Naive thymus-derived CD4-positive, alpha-beta T cell (primary cell): ENCODE measurements at places on chromosomes 12 and 14. TPM values are rescaled to one million over a fixed set of nuclear protein-coding genes. Genes with fewer than 3 reads are reported as not detected.

- DNase-seq, result no peak
Observed at GRCh38 chr12:114275086-114275485, 130.9 kb downstream of the TBX5 start.

GRCh38 chr12:26032290-26032689 lies 73.8 kb downstream of the RASSF8 start:
- no peak for DNase-seq

DNA sequence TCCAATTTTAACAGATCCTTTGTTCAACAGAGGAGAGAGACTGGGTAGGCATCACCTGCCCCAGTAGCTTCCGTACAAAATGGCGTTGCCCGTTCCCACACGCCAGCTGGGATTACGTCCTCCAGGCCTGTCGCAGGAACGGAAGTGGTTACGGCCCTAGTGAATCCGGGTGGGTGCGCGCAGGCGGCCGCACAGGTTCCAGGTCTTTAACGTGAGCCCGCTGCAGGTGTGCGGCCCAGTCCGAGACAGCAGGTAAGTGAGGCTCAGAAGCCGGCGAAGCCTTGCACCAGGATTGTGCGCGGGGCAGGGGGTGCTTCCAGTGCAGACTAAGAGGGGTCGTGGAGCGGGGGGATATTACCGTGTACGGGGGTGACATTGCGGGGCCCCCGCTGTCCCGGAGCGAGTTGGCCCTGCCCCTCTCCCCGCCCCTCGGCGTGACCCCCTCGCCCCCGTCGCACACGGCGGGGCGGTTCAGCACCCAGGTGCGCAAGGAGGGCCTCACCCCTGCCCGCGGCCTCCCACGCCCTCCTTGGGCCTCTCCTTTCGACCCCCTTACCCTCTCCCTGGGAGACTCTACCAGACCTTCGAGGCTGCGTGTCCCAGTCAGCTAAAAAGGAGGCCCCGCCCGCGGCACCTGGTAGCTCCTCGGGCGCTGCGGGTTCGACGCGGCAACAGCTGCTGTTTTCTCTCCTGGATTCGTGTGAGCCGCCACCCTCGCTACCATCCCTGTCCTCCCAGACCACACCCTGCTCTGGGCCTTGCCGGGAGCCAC lies at the start of gene EXD2:
Gene EXD2, plus strand, starts transcription at position 159 of the 772 bp plus-strand sequence. CDS start 17,973 bp downstream, outside the sequence.
- DNase-seq, result peak; percentile 61

DNA sequence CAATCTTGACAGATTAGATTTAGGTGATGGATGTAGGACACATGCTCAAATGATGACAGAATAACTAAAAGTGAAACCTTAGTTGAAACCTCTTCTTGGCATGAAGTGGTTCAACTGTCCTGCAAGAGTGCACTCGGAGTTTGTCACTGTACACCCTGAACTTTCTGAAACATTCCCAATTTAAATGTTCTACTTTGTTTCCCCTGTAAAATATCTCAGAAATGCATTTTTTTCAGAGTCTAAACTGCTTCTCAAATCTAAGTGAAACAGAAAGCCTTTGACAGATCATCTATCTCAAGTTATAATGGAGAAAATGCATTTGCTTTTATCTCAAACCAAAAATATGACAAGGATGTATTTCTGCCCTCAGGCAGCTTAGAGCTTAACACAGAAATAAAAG lies 66.0 kb downstream of the BHLHE41 start:
- DNase-seq, result no peak

- DNase-seq, result no peak
Observed at GRCh38 chr12:3973269-3973884, 100.2 kb upstream of the PARP11 start.

DNA sequence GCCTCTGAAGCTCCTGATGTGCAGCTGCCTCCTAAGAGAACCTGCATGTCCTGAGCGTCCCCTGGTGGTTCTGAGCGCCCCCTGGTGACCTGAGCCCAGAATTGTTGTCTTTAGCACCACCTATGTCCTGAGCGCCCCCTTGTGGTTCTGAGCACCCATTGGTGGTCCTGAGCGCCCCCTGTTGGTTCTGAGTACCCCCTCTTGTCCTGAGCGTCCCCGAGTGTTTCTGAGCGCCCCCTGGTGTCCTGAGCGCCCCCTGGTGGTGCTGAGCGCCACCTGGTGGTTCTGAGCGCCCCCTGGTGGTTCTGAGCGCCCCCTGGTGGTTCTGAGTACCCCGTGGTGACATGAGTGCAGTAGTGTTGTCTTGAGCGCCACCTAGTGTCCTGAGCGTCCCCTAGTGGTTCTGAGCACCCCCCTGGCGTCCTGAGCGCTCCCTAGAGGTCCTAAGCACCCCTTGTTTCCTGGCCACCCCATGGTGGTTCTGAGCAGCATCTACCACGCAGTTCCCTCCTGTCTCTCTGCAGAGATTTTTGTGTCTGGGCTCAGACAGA lies 782.5 kb downstream of the TMEM121 start:
- peak; percentile 77 for DNase-seq

DNA sequence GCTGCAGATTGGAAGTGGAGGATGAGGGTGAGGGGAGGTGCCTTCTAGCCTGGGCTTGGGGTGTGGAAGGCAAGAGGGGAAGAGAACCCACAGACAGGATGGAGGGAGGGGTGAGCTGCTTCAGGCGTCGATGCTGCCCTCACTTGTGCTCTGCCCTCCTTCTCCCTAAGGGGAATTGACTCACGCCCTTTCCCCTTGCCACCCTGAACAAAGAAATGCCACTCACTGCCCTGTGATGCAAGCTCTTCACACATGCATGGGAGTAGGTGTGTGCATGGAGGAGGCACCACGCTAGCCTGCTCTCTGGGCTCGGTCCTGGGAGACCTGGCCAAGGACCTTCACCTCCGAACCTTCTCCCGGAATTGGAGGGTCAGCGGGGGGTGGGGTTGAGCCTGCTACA lies 35.7 kb upstream of the PRMT8 start:
- no peak for DNase-seq

DNA sequence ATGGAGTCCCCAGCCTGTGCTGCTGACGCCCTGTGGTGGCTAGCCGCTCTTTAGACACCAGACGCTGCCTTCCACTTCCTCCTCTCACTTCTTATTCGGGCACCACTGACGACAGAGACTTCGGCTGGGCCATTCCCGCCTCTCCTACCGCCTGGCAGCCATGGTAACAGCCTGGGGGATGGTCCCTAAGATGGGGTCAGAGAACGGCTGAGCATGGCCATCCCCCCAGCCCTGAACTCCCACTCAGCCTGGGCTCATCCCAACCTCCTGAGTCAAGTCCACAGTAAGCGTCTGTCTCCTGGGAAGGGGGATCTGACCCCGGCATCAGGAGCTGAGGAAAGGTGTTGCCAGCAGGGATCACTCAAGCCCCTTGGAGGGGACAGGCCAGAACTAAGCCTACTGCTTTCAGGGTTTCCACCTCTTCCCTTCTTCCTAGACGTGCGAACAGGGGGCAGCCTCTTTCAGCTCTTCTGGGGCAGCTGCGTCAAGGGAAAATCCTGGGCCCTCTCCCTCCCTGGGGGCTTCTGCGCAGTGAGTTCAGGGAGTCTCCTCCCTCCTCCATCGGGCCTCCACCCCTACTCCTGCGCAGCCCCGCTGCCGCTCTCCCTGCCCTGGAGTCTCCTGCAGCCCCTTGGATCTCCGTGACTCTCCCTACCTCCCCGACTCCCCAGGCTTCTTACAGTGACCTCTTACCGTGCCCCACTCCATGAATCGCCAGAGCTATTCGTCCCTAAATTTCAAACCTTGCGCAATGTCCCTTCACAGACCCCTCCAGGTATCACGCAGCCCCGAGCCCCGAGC lies 643 bp upstream of the TAMALIN start:
- no peak for DNase-seq

DNA sequence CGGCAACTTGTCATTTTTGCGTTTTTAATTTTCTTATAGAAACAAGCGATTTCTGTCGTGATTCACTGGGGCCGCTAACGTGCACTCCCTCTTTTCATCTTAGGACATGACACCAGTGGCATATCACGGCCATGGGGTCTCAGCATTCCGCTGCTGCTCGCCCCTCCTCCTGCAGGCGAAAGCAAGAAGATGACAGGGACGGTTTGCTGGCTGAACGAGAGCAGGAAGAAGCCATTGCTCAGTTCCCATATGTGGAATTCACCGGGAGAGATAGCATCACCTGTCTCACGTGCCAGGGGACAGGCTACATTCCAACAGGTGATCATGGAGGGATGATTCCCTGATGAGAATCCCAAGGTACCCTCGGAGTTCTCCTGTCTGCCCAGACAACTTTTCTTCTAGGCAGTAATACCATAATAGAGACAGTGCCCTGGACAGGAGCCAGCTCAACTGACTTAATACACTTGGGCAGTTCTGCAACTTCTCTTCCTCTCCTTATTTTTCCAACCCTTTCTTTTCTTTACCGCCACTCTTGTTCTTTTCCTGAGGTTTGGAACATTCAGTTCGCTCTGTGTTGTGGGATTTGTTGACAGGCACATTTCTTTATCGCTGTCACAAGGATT lies 821 bp downstream of the TMEM106C start:
- no peak for DNase-seq

DNA sequence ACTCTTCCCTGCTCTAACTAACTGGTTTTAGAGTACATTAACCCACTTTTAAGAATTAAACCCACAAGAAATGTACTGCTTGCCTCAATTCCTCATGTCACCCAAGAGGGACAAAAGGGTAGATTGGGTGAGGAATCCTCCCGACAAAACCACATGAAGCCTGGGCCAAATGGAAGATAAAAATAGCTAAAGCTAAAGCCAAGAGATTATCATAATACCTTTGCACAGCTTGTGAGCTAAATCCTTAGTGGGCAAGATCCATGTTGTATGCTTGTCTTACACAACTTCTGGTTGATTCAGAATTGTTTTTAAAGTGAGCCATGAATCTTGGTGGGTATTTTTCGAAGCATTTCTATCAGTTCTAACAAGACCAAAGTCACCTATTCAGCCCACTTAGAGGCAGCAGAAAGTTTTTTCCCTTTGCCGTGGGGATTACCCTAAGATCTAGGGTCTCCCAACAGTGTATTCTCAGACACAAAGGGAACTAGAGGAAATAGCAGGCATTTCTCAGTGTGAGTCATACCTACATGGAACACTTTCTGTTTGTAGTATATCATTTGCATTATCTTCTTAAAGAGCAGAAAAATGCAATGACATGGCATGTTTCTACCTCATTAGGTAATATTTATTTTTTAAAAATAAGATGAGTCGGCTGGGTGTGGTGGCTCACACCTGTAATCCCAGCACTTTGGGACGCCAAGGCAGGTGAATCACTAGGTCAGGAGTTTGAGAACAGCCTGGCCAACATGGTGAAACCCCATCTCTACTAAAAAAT lies 616.6 kb downstream of the KCNH5 start:
- DNase-seq, result no peak

DNA sequence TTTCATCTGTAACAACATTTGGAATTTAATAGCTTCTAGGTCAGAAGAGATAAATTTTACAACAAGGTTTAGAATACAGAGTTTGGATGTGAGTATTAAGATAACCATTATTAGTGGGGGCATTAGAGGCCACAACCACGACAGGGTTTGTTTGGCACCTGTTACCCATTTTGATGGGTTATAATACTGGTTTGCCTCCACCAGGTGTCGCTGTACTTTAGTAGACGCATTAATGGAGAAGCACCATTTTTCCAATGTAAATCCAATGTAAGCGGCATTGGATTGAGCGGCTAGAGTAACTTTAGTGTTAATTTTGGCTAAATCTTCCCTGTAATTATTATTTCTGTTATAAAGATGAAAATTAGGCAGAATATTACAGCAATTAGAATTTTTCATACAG lies 136.2 kb downstream of the SLCO1B3 start:
- no peak for DNase-seq

DNA sequence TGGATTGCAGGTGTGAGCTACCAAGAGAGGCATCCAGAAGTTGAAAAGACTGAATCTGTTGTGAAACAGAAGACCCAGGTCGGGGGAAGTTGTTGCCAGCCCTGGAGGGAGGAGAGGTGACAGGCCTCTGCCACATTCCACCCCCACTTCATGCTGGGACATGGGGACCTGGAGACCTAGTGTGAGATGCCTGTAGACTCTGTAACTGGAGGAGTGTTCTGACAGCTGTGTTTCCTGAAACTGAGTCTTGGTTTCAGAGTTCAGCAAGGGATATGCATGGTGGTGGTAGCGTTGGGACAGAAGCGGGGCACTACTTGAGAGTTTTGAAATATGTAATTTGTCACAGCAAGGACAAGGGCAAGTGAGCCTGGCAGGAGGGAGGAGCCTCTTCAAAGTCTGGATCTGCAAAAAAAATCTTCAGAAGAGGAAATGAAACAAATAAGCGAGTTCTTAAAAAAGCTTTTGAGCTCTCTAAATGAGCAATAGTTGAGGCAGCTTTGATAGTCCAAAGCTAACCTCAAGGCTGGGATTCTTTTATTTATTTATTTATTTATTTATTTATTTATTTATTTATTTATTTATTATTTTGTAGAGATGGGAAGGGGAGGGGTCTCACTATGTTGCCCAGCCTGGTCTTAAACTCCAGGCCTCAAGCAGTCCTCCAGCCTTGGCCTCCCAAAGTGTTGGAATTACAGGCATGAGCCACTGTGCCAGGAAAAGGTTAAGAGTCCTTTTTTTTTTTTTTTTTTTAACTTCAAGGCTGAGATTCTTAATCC lies 58.9 kb upstream of the EEA1 start:
- DNase-seq, result peak; percentile 13

DNA sequence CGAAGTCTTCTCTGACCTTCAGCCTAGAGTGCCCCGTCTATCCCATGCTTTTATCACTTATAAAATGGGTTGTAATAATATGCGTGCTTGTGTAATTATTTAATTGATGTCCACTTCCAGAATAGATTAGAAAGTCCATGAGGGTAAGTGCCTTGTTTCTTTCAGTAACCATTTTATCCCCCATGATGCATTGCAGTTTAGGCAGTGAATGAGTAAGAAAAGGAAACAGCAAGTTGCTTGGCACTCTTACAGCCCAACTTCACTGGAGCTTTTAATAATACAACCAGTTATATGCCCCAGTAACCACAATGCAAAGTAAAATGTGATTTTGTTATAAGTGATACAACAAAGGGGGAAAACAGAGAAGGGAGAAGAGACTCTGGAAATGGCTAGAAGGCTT lies 287.3 kb downstream of the MED13L start:
- DNase-seq, result no peak

DNA sequence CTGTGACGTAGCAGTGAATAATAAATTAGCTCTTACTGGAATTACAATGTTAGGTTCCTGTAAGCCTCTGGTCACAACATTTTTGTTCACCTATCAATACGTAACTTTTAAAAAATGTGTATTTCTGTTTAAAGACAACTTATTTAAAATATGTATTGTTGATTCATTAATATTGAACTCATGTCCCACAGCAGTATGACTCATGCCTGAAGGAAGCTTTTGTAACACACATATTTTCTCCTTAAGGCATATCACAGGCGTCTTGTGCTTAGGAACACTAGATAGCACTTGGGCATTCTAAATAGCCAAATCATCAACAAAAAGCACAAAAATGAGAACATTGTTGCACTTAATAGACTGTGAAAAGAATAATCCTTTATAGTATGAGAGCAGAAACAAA lies 92.5 kb downstream of the GPHN start:
- no peak for DNase-seq

- no peak for DNase-seq
Observed at GRCh38 chr14:59925797-59926196, 5.9 kb downstream of the LRRC9 start.

Gene TAS2R9
- not detected for polyA plus RNA-seq

Gene NRXN3
- not detected for polyA plus RNA-seq

Gene MSI1
- polyA plus RNA-seq, result not detected

Gene BLOC1S1
- polyA plus RNA-seq, result 83.5 TPM

Gene SLC38A4
- polyA plus RNA-seq, result not detected
